AML-193 (cell line): ENCODE measurements at places on chromosomes 3 and 15.

GRCh38 chr3:167854846-167855245, 119.3 kb downstream of the SERPINI1 start:
- no peak for DNase-seq

- DNase-seq = no peak
Measured at GRCh38 chr15:95901271-95901670, 429.2 kb upstream of the NR2F2 start.

DNA sequence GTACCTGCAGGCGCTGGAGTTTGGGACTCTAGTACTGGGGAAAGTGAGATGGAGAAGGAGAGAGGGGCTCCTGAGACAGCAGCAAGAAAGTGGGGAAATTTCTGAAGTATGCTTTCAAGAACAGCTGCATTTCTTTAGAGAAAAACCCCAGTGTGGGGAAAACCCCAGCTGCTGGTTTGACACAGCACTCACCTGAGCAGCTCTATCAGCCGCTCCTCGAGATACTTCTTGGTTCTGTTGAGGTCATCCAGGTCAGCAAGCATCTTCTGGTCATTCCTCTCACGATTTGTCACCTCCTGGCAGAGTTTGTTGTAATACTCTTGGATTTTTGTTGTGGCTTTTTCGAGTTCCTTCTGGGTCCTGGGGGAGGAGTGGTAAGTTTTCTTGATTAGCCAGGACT, 18.8 kb downstream of the CXCR6 start:
- DNase-seq = no peak

- no peak for DNase-seq
Measured at GRCh38 chr3:45011756-45012508, 14.2 kb upstream of the CLEC3B start.

GRCh38 chr3:43076857-43077256, 29.0 kb downstream of the POMGNT2 start:
- DNase-seq = no peak

DNA sequence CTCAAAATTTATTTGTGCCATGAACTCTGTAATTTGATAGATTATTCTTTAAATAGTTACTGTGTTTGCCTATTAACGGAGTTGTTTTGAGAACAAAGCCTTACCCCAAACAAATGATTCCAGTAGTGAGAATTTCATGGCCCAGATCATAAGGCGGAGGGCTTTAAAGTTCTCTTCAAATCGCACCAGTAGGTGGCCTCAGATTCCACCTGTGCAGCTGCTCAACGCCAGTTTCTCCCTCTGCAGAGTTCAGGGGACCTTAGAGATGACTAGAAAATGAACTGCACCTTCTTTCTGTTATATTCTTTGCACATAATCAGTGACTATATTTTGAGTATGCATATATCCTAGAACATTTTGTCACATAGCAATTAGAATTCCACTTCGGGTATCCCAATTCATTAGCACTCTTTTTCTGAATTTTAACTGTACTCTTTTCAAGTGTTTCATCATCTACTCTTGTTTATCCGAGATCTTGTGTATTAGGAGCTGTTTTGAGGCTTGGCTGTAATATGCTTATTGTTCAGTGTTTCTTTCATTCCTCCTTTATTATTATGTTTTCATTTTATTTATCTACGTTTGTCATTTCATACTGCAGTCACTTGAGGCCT, 232.6 kb upstream of the CHRM5 start:
- peak; percentile 13 for DNase-seq

- no peak for DNase-seq
Measured at GRCh38 chr3:50423543-50423942, 64.2 kb upstream of the TMEM115 start.

DNA sequence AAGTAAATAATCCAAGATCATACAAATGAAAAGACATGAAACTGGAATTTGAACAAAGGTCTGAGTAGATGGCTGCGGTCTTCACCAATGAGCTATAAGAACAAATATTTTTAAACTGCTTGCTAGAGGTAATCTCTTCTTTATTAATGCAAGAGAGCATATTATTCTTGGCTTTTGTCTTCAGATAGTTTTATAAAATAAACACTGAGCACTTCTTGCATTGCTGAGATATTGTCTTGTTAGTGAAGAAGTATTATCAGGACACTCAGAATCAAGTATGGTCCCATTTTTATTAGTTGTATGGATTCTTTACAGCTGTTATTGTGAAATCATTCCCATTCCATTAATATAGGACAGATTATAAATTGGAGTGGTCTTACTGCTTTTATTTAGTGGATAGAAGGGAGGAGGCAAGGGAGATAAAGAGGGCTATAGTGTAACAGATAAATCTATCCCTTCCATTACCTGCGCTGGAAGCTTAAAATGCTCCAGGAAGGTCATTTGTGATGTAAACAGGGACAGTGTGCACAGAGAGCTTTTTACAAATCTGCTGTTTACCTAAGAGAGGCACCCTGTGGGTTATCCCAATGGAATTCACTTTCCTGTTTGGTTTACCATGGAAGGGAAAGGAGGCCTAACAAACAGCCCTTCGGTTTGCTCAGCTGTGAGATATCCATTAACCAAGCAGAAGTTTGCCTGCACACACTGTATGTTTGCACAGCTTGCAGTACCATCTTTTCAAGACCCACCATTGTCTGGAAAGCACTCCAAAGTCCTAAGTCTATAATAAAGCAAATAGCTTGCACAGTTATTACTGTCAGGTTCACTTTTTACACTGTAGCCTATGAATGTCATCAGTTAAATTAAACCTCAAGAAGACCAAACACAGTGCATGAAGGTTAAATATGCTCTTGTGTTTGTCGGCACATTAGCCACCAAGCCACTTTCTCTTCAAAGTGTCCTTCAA, 347.7 kb upstream of the TGFBR2 start:
- DNase-seq = no peak

DNA sequence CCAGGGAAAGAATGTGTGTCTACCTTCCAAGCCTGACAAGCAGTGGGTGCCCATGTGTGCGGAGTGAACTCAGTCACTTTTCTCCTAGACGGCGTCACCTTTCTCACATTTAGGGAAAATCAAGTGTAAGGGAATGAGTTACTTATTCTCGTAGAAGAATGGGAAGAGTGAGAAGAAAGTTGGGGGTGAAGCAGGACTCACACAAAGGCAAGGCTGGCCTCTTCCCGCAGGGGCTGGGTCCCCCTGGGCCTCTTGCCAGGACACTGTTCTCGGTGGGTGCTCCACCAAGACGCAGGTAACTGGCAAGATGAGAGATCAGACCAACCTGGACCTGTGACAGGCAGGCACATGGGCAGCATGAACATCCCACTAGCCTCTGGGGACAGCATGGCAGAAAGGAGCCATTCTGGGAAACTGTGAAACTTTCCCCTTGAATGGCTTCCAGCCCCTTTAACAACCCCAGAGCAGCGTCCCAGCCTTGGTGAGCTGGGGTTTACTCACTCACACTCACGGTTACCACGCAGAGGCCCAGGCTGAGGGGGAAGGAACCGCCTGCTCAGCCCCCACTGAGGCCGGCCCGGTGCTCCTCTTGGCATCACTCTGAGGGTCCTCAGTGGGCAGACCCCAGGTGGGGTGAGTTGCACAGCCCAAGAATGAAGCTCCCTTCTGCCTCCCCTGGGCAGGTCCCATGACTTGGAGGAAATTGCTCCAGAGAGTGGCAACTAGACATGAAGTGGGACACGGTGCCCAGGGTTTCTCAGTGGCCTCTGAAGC, 15.0 kb upstream of the SRP14 start:
- DNase-seq = no peak

- DNase-seq = no peak
Measured at GRCh38 chr15:70437089-70437488, 326.3 kb downstream of the UACA start.

DNA sequence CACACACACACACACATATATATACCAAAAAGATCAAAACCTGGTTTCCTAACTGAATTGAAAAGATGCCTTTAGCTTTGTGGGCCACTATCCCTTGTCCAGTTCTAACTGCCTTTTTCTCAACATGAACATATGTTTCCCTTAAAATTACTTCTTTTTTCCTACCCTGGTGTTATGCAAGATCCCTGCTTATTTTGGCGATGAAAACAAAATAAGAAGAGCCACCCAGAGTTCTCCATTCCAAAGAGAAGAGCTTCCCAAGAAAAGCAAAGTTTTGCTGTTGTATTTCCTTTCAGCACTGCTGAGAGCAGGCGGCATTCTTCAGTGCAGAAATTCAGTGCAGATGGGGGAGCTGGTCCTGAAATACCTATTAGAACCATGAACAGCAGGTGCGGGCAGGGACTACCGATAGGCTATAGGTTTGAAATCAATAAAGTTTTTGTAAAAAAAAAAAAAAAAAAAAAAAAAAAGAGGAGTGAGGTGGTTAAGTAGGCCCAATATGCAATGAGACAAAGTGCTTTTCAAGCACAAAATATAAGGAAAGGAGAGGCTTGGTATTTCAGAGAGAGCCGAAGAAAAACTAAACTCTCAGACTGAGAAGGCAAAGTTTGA, 238.0 kb downstream of the FOXP1 start:
- DNase-seq = no peak

GRCh38 chr15:72176159-72176558, 21.4 kb downstream of the GRAMD2A start:
- no peak for DNase-seq

- peak; percentile 38 for DNase-seq
Measured at GRCh38 chr3:148950806-148951205, 40.5 kb upstream of the GYG1 start.

DNA sequence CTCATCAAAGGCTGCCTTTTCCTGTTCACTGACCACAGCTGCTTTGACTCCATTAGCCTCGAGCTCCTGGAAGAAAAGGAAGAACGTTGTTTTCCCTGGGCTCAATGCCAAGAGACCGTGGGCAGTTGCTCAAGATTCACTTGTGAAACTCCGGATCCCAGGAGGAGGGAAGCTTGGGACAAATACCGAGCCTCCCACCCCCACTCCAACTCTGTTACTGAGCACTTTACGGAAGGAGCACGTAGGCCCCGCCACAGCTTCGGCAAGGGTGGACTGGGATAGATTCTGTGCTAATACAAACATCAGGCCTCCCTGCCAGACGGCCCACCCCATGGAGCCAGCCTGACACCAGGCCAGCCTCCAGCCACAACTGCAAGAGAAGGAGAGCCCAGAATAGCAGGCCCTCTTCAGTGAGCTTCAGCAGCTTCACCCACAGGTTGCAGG, 10.8 kb upstream of the FANCD2 start:
- peak; percentile 82 for DNase-seq

DNA sequence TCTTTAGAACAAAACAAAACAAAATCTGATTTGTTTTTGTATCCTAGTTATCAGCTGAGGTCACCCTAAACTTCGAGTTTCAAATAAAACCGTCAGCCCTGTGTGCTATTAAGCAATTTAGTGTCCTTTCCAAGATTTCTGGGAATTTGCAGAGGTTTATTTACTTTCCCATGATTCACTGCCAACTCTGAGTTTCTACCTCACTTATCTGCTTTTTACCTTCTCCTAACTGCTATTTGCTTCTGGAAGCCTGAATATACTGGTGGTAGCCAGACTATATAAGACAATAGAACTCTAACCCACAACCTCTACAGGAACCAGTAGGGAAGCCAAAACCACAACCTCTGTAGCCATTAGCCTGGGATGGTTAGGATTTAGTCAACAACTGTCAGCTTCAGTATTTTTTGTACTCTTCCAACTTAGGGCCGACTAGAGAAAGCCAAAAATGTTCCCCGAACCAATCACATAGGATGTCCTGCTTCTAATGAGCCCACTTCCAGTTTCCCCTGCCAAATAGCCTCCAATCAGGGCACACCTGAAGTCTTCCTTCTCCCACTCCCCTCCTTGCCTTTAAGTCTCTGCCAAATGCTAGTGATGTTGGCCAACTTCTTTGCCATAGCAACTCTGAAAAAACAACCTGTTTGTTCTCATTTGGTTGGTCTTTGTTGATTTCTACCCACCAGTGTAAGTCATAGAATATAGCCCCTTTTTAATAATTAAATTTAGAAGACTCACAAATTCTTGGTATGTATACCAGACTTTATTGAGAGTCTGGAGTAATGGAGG, 273.1 kb downstream of the ULK4 start:
- no peak for DNase-seq

- DNase-seq = no peak
Measured at GRCh38 chr15:99850517-99850916, 117.3 kb upstream of the LYSMD4 start.

GRCh38 chr15:58548308-58549012, 116.7 kb downstream of the LIPC start:
- DNase-seq = no peak

DNA sequence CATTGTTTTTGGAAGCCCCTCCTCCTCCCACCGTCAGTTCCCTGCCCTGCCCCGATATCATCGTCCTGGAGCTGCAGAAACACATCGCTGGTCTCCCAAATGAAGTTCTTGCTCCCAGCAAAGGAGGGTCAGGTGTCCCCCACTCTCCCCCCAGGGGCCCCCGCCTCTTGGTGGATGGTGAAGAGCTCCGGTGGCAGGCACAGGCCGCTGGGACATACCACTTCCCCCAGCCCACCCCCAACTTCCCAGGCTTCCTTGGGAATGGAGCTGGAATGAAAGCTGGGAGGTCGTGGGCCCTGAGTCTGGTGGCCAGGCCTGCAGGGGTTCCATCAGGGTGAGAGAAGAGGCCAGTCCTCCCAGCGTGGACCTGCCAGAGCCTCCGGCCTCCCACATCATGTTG, 137.7 kb downstream of the CHSY1 start:
- no peak for DNase-seq

DNA sequence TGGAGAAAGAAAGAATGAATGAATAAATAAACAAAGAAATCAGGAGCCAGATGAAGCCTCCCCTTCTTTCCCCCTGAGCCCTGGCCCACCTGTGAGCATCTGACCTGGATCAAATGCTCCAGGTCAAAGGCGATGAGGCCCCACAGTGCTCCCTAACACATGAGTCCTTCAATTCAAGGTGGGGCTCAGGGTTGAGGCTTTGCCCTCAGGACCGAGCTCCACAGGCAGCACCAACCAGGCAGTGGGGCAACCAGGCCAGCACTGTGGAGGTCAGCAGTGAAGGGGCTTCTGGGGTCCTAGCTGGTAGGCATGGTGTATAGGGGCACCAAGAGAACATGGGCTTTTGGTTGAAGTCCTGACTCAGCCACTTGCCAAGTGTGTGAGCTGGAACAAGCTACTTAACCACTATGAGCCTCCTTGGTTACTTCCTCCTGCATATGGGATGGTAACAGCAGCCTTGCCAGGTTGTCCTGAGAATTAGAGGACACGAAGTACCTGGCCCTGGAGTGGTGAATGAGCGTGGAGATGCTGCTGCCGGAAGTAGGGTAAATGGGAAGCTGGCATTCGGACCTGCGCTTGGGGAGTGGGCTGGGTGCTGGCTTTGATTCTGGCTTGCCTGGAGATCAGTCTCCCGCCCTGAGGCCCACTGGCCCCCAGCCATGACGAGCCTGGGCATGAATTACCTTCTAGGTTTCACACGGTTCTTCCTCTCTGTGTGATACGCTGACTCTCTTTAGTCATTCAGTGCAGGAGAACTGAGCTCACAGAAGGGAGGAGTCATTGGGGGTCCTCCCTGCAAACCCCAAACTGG, 10.0 kb upstream of the PAQR5 start:
- DNase-seq = no peak

GRCh38 chr15:60006203-60006862, 2.2 kb downstream of the FOXB1 start:
- no peak for DNase-seq
